Articular chondrocyte of knee joint (primary cell): ENCODE measurements at places on chromosomes 2 and 18. TPM values are rescaled to one million over a fixed set of nuclear protein-coding genes. Genes with fewer than 3 reads are reported as not detected.

Gene MYO3B
- total RNA-seq = under 0.01 and 0.13 TPM in 2 replicates

Gene PNO1
- 9.9 and 11.6 TPM in 2 replicates for total RNA-seq

Gene SPP2
- total RNA-seq = not detected in 2 replicates

Gene TEX44
- total RNA-seq = not detected in 2 replicates

Gene PIGN
- 49.7 and 51.7 TPM in 2 replicates for total RNA-seq

Gene LONRF2
- 0.39 and 0.86 TPM in 2 replicates for total RNA-seq

Gene GAREM1
- 3.0 and 5.1 TPM in 2 replicates for total RNA-seq

Gene HAAO
- 4.1 and 7.1 TPM in 2 replicates for total RNA-seq

Gene FECH
- total RNA-seq = 34.6 and 35.8 TPM in 2 replicates

Gene ZC3H6
- total RNA-seq = 7.8 and 8.6 TPM in 2 replicates

Gene PXDN
- 252 and 347 TPM in 2 replicates for total RNA-seq

Gene MXD1
- total RNA-seq = 7.7 and 9.3 TPM in 2 replicates

Gene GFPT1
- 55.6 and 66.6 TPM in 2 replicates for total RNA-seq

Gene FHOD3
- 38.3 and 49.9 TPM in 2 replicates for total RNA-seq

Gene CENPA
- 5.2 and 7.2 TPM in 2 replicates for total RNA-seq

Gene MGAT5
- total RNA-seq = 23.9 and 45.3 TPM in 2 replicates

Gene HOXD9
- 2.9 and 4.3 TPM in 2 replicates for total RNA-seq

Gene TUBA4B
- not detected in 2 replicates for total RNA-seq
